ENCODE measurements at places on chromosomes 1 and 21.

GRCh38 chr1:219402925-219403324 lies 210.0 kb downstream of the ZC3H11B start:
- no peak for DNase-seq

- no peak for DNase-seq
Measured at GRCh38 chr1:8512504-8512903, 194.6 kb downstream of the SLC45A1 start.

- DNase-seq, result no peak
Measured at GRCh38 chr1:61434276-61434675, 290.7 kb downstream of the TM2D1 start.

DNA sequence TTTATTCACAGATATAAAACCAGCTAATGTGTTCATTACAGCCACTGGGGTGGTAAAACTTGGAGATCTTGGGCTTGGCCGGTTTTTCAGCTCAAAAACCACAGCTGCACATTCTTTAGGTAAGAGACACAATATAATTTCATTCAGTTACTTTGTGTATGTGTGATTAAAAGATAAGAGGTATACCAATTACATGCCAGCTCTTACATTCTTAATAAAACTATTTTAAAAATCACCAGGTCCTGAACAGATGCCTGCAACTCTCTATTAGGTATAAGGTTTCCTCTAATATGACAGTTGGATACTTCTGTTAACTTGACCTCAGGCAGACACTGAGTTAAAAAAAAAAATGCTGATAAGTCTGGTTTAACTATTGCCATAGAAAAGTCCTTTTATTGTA lies 122.1 kb downstream of the NEK7 start:
- no peak for DNase-seq

- DNase-seq, result no peak
Measured at GRCh38 chr1:16921391-16922185, at the start of gene CROCC. TSS of gene CROCC (plus strand) at chr1:16921931. CDS start at chr1:16922019, 88 bp downstream.

GRCh38 chr1:108000620-108001111 lies 35.7 kb upstream of the VAV3 start:
- DNase-seq, result no peak

DNA sequence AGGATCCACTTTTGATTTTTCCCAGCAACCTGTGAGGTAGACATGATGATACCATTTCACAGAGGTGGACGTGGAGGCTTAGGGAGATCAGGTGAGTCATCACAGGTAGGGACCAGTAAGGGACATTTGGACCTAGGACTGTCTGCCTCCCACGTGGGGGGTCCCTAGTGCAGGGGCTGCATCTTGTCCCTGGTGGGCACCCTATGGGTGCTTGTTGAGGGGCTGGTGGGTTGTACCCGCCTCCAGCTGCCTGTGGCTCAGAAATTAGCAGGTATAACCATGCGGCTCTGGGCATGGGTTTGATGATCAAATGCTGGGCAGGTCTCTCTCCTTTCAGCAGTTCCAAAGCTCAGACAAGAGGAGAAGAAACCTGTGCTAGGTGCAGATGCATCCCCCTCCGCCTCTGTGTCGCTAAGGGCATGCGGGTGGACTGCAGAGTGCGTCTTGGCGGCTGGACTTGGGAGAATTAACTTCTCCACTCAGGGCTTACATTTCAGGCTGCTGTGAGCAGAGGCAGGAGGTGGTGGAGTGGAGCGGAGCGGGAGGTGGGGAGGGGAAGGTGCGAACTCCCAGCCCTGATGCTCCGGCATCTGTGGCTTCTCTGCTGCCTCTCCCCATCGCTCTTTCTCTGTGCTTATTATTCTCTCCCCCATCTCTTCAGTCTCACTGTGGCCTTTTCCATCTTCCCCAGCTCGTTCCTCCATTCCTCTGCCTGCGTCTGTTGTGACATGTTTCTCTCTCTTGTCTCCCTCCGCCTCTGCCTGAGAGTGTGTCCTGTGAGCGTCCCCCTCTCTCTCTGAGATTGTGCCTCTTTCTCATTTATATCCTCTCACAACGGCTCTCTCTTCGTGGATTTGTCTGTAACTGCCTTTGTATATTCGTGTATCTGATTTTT lies 146.8 kb downstream of the PTPRU start:
- DNase-seq, result no peak
